ENCODE measurements at places on chromosomes 2 and 18.

DNA sequence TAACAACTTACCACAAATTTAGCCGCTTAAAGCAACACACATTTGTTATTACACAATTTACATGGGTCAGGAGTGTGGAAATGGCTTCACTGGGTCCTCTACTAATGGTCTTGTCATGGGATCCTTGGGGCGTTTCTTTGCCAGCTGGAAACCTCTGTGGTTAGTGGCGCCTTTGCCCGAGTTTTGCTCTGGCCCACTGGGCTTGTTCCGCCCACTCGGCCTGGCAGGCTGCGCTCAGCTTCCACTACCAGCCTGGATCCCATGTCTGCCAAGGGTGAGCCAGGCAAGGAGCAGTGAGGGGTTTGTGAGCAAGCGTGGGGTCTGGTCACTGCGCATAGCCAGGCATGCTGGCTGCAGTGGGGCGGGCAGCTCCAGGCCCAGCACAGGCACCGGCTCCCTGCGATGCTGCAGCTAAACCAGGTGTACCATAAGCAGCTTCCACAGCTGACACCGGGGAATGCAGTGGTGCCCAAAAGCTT is 16.2 kb upstream of the MBD2 start:
- DNase-seq, result no peak

DNA sequence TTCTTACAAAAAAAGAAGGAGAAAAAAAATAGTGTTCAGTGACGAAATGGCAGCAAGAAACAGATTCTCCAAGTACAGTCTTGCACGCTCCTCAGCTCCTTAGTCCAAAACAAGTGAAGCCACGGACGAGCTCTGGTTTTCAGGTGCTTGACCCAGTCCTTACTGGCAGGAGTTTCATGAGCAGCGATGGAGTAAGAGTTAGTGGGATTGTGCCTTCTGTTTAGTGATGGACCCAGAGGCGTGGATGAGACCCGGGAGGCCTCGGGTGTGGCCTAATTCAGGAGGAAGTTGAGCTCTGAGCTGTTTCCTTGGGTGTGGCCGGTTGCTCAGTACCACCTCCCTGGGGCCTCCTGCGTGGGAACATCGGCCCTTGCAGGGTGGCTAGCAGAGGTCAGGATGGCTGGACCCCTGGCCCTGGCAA is 52.0 kb downstream of the KIF5C start:
- DNase-seq, result no peak

DNA sequence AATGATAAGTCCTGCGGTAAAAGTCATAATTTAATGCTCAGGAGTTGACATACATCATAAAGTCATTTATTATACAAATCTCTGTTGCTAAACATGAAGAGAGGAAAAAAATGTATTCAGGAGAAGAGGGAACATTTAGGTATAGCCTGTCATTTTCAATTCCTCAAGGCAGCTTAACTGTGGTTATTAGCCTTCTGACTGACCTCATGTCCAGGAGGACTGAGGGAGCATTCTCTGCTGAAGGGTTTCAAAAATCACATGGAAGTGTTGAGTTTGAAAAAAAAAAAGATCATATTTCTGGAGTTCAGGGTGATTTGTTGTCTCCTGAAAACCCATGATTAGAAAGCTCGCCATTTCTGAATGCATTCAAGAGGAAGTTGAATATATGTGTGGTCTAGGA is 1371.1 kb upstream of the LRRTM1 start:
- no peak for DNase-seq

GRCh38 chr2:105393373-105394055 is 5.3 kb downstream of the FHL2 start:
- DNase-seq, result no peak

DNA sequence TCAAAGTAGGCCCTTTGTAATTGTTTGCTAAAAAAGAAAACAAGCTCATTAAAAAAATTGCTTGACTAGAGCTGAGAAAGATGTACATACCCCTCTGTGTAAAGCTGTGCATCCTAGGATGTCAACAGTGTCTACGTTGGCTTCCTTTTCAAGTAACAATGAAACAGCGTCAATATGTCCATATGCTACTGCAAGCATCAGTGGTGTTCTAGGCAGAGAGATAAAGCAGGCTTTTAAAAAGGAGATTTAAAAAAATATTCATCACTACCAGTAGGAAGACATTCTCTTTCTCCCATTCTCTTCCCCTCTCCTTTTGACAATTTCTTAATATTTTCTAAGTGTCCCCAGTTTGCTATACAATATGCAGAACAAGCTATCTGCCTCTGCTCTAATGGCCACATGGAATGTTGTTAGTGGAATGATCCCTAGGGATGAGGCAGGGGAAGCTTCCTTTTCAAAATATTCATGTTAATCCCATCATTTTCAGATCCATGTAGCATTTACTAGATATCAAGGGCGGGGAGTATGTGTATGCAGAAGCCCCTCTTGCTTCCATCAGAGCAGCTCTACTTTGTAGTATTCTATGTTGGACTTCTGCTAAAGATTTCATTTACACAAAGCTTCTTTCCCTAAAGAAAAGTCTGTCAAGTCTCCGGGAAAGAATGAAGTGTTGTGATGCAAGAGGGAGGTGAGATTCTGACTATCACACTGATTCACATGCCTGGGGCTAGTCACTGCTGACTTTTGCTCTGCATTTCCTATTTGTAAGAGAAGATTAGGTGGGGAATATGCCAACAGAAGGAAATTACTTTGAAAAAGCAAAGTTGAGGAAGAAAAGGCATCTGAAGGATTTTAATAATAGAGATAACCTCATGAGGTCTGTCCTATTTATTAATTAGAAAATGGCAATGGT is 81.5 kb upstream of the PGAP1 start:
- no peak for DNase-seq

DNA sequence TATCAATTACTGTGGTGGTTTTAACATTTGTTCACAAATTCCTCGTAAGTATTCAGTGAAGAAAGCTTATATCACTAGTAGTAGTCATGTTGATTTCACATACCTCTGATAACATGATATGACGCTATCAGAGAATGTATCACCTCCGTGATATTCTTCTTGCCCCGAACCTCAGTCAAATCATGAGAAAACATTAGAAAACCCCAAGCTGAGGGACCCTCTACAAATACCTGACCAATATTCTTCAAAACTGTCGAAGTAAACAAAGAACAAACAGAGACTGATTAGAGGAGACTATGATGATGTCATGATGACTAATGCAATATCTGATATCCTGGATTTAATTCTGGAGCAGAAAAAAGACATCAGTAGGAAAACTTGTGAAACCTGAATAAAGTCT is 85.6 kb upstream of the SPOPL start:
- DNase-seq, result no peak

DNA sequence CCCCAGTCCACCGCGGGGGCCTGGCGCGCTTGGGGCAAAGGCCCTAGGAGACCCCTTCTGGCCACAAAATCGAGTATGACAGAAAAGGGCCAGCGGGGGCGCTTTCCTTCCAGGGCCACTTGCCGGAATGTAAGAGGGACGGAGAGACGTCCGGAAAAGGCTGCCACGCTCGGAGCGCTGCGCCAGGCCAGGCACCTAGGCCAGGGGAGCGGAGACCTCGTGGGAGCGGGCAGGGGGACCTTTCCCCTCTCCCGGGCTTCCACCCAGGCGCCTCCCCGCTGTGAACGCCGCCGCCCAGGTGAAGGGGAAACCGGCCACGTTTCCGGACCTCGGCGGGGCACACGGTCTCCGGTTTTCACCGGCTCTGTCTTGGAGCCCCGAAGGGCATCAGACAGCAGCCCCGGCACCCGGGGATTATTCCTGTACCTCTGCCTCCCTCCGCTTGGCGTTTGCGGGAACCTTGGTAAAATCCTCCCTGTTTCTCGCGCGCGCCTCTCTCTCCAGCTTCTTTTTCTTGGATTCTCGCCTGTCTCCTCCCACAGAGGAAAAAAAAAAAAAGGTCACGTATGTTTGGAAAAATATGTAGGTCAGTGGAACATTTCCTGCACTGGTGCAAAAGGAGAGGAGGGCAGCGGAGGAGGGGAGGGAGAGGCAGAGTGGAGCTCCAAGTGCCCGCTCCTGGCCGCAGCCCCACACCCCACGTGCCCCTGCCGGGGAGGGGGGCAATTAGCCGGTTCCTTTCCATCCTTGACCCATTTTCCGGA is 1.2 kb upstream of the NPAS2 start:
- no peak for DNase-seq

GRCh38 chr2:188788621-188789020 is 185.6 kb upstream of the COL3A1 start:
- DNase-seq, result no peak

- no peak for DNase-seq
Observed at GRCh38 chr2:207589143-207589542, 36.1 kb downstream of the METTL21A start.

GRCh38 chr18:23136326-23137096 is 1.2 kb downstream of the CABLES1 start:
- DNase-seq, result no peak

DNA sequence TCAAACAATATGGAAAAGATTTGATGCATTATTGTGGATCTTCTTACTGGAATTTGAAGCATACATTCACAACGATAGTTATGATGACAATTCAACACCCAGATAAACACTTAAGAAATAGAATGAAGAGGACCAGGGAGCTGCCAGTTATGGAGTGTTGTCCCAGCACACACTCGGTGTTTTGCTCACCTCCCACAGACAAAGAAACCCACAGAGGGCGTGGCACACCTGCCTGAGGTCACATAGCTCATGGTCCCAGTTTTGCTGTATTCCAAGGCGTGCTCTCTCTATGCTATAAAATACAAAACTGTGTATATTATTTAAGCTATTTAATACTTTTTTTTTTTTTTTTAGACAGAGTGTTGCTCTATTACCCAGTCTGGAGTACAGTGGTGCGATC is 31.1 kb downstream of the EFR3B start:
- no peak for DNase-seq

- DNase-seq, result no peak
Observed at GRCh38 chr2:28510184-28510583, 14.3 kb downstream of the PLB1 start.

GRCh38 chr2:150485871-150486538 is 1.5 kb downstream of the RND3 start:
- no peak for DNase-seq

DNA sequence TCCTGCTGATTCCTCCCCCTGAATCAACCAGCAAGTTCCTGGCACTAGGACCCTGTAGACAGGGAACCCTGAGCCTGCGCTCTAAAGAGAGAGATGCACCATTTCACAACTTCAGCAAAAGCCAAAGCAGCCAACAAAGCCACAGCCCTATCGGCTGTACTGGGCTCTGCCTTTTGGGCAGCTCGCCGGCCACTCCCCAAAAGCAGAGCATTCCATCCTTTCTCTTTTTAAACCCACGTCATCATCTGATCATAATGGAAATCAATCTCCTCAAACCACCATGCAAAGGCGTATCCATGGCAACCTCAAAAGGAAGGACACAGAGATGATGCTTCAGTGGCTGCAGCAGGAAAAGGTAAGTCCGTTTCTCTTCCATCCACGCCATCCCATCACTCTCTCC is 5.3 kb upstream of the DCTN1 start:
- DNase-seq, result no peak

GRCh38 chr2:96113367-96113677 is 3.0 kb downstream of the ADRA2B start:
- DNase-seq, result no peak

DNA sequence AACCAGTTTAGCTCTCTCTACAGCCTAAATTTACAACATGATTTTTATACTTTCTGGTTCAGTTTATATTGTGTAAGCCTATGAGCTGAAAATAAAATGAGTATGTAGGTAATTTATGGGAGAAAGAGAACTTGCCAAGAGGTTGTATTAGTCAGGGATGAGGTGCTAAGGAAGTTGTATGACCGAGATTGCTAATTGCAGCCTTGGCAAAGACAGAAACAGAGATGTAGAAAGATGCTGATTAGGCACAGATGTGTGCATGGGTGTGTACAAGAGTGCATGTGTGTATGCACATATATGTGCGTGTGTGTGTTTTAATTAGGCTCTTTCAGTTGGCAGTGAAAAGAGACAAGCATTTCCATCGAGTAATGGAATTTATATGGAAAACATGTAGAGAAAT is 213.9 kb downstream of the FBXO15 start:
- no peak for DNase-seq

GRCh38 chr2:14998546-14998945 is 366.0 kb downstream of the LRATD1 start:
- DNase-seq, result no peak

GRCh38 chr2:75133621-75134570 is 65.4 kb downstream of the TACR1 start:
- DNase-seq, result no peak

GRCh38 chr2:38217401-38218188 is 141.6 kb upstream of the CYP1B1 start:
- DNase-seq, result no peak

DNA sequence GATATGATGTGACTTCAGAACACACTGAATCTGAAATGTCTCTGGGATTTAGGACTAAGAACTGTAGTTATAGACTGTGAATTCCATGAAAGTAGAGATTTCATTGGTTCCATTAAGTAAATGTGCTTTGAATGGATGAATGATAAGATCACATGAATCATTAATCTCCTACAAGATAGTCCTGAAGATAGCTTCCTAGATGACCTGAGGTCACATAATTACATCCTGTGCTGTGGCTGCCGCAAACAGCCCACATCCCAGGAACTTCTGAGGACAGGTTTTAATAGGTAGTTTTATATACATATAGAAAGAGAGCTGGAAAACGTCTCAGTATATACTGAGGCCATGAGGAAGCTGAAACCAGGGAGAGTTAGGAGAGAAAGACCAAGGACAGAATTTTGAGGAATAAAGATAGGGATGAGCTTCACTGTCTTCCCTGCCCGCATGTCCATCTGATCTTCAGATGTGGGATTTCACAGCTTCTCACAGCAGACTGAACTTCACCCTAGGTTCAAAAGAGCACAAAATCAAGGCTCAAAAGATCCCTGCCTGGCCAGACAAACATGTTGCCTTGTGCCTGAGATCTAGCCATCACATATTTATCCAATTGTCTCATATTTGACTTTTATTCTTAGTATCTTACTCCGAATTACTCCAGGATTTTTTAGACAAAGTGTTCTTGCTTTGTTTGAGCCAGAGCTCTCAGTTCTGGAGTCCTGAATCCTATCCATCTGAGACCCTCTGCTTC is 188.2 kb downstream of the IRS1 start:
- DNase-seq, result no peak

- DNase-seq, result no peak
Observed at GRCh38 chr2:43157506-43158246, 68.7 kb downstream of the ZFP36L2 start.

- no peak for DNase-seq
Observed at GRCh38 chr2:74743778-74744177, 89.7 kb downstream of the SEMA4F start.

GRCh38 chr18:10274301-10274700 is 180.1 kb upstream of the APCDD1 start:
- no peak for DNase-seq

DNA sequence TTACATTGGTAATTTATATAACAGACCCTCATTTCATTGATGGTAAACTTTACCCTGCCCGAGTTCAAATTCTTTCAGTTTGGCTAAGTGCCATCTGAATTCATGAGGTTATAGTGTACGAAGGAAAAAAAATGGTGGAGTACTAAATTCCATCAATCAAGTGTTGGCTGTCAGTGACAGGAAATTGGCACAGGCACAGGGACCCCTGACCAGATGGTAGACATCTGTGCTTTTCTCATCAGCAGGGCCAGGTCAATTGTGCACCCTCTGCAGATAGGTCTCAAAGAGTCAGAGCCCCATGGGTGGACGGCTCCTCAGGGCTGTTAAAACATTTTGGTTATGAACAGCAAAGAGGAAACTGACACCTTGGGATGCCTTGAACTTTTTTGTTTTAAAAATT is 439.2 kb downstream of the SETBP1 start:
- DNase-seq, result peak; percentile 87
